Activated T-helper 1 cell treated with anti-CD3 and anti-CD28 coated beads, Interleukin-2, amount 50 U/mL, for 16 hours (primary cell): ENCODE measurements at places on chromosomes 5 and 9.

GRCh38 chr5:15267966-15268365 is 232.0 kb upstream of the FBXL7 start:
- no peak for DNase-seq

GRCh38 chr5:160457252-160457651 is 35.6 kb downstream of the PTTG1 start:
- no peak for DNase-seq

DNA sequence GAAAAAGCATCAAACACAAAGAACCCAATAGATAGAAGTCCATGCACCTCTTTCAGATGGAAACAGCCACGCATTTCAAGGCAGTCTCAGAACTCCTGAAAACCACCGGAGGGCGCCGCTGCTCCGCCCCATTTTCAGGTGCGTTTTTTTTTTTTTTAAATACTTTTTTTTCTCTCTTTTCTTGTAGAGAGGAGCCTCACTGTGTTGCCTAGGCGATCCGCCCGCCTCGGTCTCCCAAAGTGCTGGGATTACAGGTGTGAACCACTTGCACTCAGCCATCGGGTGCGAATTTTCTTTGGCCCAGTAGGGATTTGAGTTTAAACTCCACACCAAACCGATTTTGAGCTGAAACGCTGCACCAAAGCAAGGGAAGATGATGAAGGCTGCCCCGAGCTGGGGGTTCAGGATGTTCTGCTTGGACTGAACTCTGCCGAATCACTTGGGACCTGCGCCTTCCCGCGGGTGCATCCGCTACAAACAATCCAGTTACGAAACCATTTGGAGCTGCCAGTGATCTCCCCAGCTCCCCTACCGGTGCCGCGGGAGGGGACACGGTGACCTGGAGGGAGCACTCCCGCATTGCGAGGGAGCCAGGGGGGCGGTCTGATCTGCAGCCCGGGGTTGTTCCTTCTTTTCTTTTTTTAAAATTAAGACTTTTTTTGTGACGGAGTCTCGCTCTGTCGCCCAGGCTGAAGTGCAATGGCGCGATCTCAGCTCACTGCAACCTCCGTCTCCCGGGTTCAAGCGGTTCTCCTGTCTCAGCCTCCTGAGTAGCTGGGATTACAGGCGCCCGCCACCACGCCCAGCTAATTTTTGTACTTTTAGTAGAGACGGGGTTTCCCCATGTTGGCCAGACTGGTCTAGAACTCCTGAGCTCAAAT is 1.4 kb downstream of the PTGR1 start:
- DNase-seq: peak; percentile 7

GRCh38 chr5:6961123-6961522 is 247.9 kb downstream of the TENT4A start:
- no peak for DNase-seq

GRCh38 chr5:172417983-172418630 is 36.2 kb downstream of the SH3PXD2B start:
- DNase-seq: no peak

- no peak for DNase-seq
These were observed 2.9 kb downstream of the SEC24A start for GRCh38 chr5:134651531-134651930.

DNA sequence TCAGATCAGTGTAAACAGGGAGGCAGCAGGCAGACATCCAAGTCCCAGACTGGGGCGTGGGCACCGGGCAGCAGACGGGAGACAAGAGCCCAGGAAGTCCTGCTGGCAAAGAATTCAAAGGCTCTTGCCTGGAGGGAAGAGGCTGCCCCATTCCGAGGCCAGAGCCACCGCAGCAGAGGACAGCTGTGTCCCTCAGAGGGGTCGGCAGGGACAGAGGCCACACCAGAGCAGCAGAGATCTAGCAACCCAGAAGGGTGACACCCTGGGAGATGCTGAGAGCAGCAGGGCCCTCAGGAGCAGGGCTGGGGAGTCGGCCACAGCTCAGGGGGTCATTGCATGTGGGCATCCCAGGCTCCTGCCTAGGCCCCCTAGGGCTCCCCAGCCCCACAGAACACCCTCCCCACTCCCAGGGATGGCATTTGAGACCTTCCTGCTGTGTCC is 29.1 kb downstream of the ADAMTS2 start:
- no peak for DNase-seq

DNA sequence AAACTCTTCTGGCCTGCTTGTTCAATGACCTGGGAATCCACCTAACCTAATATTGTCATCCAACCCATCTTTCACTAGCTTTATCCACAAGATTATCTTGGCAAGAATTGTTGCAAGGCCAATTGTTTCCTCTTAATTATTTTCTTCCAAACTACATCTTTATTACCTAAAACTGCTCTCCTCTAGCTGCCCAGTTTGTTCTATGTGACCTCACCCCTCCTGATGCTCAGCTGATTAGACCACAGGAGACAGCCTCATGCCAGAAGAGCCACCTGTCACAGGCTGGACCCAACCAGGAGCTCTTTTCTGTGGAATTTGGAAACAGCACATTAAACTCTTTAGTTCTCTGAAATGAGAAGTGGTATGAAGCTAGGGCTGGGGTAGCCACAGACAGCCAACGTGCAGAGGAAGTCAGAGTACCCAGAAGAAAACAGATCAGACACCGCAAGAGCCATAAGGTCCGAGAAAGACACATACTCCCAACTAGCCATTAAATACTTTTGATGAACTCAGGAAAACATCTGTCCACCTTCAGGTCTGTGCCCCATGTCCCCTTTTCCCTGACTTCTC is 12.0 kb downstream of the SAXO1 start:
- DNase-seq: no peak

GRCh38 chr5:167503926-167504720 is 787.3 kb upstream of the WWC1 start:
- DNase-seq: no peak

DNA sequence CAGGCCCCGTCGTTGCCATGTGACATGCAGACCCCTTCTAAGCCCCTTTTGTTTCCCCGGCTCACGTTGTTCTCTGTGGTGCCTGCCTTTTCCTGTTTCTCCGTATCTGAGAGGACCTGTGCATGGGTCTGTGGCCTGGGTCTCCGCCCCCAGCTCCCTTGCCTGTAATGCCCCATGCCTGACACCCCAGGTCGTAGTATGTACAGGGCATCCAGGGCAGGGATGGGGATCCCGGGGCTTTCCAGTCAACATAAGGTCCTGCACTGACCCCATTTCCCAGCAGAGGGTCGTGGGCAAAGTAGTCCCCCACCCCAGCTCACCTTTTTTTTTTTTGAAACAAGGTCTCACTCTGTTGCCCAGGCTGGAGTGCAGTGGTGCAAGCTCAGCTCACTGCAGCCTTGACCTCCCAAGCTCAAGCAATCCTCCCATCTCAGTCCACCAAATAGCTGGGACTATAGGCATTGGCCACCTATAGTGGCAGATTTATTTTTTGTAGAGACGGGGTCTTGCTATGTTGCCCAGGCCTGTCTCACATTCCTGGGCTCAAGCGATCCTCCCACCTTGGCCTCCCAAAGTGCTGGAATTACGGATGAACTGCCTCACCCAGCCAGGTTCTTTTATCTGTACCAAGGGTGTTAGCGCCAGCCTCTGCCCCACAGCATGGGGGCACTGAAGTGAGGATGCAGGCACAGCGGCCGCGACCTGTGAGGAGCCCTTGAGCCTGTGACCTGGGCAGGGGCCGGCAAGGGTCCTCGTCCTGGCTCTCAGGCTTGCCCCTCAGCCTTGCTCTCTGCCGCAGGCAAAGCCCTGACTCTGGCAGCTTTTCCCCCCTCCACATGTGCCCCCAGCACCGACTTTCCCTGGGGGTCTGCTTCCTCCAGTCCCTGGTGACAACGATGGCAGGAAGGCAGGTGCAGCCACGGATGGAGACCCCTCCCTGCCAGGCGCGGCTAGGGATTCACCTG is 19.1 kb upstream of the QSOX2 start:
- no peak for DNase-seq

- no peak for DNase-seq
These were observed 2.4 kb upstream of the HAPLN1 start for GRCh38 chr5:83723031-83723430.

DNA sequence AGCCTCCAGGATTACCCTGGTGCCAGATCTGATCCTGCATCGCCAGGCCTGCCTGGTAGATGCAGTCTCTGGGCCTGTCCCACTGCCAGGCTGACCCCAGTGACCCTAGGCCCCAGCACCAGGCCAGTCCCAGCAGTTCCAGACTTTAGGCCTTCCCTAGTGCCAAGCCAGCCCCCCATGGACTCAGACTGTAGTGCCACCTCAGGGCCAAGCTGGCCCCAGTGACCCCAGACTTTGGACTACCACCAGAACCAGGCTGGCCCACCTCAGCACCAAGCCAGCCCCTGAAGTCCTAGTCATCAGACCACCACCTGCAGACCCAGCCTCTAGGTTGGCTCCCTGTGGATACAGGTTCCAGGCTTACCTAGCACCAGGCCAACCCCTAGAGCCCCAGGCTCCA is 142.5 kb downstream of the PJA2 start:
- no peak for DNase-seq

DNA sequence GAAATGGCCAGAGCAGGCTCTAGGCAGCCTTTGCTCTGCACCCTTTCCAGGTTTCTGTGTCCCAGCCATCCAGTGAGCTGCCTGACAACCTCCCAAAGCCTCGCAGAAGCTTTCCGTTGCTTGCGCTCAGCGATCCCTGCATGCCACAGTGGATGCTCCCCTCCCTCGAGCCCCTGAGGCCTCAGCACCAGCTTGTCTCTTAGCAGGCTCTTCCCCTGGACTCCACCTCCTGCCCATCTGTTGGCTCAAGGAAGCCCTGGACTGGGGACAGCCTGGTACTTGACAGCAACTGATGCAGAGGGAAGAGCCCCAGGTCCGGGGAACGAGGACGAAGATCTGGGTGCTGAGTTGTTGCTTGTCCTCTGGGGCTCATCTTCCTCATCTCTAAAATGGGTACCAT is 23.2 kb downstream of the TSPAN17 start:
- no peak for DNase-seq

- no peak for DNase-seq
These were observed 201.3 kb upstream of the IL12B start for GRCh38 chr5:159531554-159532105.

GRCh38 chr5:141517312-141517711 is 28.4 kb downstream of the PCDHGC5 start:
- DNase-seq: no peak

DNA sequence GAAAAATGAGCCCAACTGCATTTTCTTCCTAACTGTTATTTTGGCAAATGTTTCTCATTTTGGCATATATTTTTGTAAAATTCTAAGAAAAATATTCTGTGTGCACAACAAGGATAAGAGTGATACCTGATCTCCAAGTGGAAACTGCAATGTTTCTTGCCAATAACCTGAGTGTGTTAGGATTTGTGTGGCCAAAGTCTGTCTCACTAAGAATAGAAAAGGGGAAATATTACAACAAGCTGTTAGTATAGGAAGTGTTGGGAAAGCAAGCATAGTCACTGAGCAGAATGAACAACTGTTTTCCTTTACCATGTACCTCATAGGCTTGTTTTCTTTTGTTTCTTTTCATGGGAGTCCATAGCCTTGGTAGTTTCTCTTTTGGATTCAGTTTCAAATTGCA is 624.2 kb downstream of the MTRR start:
- no peak for DNase-seq

- DNase-seq: no peak
These were observed 40.6 kb downstream of the IRX2 start for GRCh38 chr5:2710910-2711309.
